ENCODE measurements at places on chromosomes 1 and 21. TPM values are rescaled to one million over a fixed set of nuclear protein-coding genes. Genes with fewer than 3 reads are reported as not detected.

The ZFYVE9 gene
- total RNA-seq, result 16.0 TPM

The RGS16 gene
- total RNA-seq, result 4.1 TPM

The KCNH1 gene
- total RNA-seq, result not detected

The SELL gene
- 8.5 TPM for total RNA-seq

The OR2L5 gene
- total RNA-seq, result not detected

The DIO1 gene
- total RNA-seq, result not detected

The RGS8 gene
- not detected for total RNA-seq

The ADCY10 gene
- 0.10 TPM for total RNA-seq

- DNase-seq, result no peak
Observed at GRCh38 chr1:38586993-38587646, 272.5 kb downstream of the RRAGC start.

GRCh38 chr1:38589036-38589435 is 270.5 kb downstream of the RRAGC start:
- DNase-seq, result no peak

GRCh38 chr1:9596415-9597123 is 7.9 kb downstream of the TMEM201 start:
- no peak for DNase-seq

DNA sequence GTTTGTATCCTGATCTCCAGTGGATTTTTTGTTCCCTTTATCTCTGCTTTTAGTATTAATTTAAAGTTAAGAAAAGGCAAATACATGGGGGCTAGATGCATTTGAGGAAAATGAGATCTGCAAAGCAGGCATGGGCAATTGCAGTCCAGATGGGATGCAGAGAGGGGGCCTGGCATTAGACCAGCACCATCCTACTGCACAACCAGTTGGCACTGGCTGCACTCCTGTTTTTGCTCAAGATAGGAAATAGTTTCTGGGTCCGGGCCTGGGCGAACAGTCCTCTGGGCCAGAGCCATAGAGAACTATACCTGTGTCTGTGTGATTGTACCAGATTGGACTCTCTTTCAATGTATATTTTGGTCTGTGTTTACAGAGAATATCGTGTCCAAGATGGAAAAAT is 34.0 kb upstream of the LEPR start:
- DNase-seq, result no peak

GRCh38 chr1:227770812-227771211 is 35.6 kb downstream of the SNAP47 start:
- DNase-seq, result no peak

- DNase-seq, result no peak
Observed at GRCh38 chr1:150225546-150225945, 10.4 kb downstream of the ANP32E start.

DNA sequence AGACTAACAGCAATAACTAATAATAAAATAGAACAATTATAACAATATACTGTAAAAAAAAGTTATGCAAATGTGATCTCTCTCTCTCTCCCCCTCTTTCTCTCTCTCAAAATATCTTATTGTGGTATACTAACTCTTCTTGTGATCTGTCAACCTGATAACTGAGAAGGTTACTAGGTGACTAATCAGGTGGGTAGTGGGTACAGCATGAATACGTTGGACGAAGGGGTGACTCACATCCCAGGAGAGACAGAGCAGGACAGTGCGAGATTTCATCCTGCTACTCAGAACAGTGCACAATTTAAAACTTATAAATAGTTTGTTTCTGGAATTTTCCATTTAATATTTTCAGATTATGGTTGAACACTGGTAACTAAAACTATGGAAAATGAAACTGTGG is 257.5 kb downstream of the LRRC40 start:
- DNase-seq, result no peak

DNA sequence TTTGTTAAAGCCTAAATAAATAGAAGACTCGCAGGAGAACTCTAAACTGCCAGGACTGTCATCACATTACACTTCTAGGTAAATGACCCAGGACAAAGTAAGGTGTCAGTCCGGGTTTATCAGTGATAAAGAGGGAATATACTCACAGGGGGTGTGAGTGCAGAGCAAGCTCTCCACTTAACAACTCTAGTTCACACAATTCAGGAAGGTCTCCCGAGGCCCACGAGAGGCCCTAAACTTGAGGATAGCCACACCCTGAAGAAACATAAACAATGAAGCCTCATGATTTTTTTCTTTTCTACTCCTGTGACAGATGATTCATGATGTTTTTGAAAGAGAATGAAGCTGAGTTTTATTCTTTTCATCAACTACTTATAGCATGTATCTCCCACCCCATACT is 65.6 kb upstream of the EXO1 start:
- DNase-seq, result no peak

- DNase-seq, result no peak
Observed at GRCh38 chr1:27648602-27649305, 13.8 kb upstream of the FGR start.

GRCh38 chr1:30487042-30487441 is 236.3 kb downstream of the MATN1 start:
- no peak for DNase-seq

DNA sequence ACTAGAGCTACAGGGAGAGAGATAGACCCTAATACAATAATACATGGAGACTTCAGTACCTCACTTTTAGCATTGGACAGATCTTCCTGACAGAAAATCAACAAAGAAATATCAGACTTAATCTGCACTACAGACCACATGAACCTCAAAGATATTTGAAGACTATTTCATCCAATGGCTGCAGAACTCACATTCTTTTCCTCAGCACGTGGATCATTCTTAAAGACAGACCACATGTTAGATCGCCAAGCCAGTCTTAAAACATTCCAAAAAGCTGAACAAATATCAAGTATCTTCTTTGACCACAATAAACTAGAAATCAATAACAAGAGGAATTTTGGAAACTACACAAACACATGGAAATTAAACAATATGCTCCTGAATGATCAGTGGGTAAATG is 576.0 kb downstream of the KIF26B start:
- DNase-seq, result no peak

DNA sequence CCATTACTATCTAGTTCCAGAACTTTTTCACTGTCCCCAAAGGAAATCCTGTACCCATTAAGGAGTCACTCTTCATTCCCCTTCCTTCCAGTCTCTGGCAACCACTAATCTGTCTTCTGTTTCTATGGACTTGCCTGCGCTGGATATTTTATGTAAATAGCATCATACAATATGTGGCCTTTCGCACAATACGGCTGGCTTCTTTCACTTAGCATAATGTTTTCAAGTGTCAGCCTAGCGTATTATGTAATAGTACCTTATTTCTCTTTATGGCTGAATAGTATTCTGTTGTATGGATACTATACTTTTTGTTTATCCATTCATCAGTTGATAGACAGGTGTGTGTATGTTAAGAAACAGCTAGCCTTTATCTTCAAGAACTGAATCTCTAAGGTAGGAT is 14.3 kb downstream of the ATF3 start:
- no peak for DNase-seq

GRCh38 chr1:22289307-22289995 is 146.6 kb upstream of the WNT4 start:
- DNase-seq, result no peak

DNA sequence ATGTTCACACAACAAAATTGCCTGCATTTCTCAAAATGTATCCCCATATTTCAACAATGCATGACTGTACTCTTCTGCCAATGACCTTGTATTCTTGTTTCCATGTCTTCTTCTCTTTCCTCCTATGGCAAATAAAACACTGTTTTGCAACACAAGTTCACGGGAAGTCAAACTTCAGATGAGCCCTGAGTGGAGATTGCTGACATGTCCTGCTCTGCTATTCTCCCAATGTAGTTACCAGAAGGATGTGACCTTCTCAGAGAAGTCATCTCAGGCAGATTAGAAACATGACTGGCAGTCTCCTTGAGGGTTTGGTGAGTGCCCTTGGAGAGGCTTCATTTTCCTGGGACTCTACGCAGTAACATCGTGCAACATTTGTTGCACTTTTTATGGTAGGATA is 15.6 kb downstream of the FCGR2B start:
- DNase-seq, result no peak

DNA sequence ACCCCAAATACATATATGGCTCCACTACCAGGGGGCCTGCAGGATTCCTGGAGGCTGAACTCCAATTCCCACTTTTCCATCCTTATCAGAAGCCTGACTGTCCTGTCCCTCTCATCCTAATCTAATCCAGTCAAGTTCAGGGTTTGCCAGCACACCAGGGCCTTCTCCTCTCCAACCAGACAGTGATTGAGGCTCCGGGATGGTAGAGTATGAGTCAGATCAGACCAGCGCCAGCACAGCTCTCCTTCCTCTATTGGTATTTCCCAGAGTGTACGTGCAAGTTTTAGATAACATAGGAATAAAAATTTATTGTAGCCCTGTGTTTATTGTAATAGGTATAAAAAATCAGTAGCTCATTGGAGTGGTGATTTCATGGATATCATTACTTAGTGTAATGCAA is 24.5 kb upstream of the RCSD1 start:
- DNase-seq, result no peak

GRCh38 chr1:236502579-236502971 is 21.2 kb upstream of the LGALS8 start:
- DNase-seq, result no peak

DNA sequence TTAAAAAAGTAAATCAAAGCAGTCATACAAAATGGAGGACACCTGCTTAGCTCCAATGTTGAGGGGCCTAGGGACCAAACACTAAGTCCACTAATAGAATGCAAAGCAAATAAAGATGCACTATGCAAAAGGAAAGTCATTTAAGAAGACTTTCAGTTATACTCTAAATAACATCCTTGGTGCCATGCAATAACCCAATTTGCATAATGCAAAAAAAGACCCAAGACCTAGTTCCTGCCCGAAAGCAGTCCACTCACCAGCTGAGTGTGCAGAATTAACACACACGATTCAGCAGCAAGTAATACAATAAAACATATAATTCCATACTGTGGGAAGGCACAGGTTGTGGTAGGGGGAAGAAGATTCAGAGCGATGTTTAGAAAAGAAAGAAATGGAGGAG is 101.8 kb downstream of the TGFBR3 start:
- no peak for DNase-seq

GRCh38 chr1:206699626-206700025 is 14.9 kb downstream of the MAPKAPK2 start:
- DNase-seq, result no peak

DNA sequence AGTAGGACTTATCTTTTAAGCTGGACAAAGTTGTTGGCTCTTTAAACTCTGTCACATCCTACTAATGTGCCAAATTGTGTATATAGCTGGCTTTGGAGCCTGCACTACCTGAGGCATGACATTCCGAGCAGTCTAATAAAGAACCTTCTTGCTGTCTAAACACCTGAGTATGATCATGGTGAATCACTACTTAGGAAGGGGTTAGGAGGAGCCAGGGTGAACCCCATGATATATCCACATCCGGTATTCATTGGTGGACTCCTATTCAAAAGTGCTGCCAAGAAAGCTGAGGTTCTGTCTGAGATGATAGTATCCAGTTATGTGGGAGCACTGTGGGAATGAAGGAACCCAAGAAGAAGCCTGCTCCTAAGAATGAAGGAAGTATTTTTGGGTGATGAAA is 27.1 kb downstream of the CRNN start:
- DNase-seq, result no peak

GRCh38 chr1:52186449-52186848 is 44.6 kb downstream of the ZFYVE9 start:
- no peak for DNase-seq

All from heart right ventricle (tissue), 16 donors.